ENCODE measurements at places on chromosomes 16 and 17.

- DNase-seq = peak; percentile 32
Observed at GRCh38 chr16:8831871-8832716, 34.5 kb downstream of the PMM2 start.

DNA sequence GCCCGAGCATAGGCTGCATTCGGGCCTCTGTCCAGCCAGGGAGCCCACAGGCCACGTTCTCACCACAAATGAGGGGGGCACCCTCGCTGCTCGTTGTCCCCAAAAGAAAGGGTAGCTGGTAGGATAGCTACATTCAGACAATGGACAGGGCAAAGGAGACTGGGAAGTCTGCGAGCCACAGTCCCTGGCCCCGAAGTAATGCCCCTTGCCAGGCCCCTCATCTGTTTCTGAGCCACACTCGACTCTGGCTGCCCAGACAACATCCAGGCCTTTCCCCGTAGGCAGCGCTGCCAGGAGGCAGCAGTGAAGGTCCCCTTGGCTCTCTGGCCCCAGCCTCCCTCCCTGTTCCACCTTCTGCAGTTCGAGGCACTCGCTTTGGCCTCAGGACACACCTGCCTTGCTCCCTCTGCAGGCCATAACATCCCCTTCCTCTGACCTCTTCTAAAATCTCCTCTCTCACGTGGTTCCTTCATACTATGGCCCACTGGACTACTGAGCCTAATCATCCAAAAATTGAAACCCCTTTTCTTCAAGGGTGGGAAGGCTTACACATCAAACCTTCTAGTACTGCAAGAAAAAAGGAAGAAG lies 12.2 kb downstream of the AIPL1 start:
- DNase-seq = no peak

DNA sequence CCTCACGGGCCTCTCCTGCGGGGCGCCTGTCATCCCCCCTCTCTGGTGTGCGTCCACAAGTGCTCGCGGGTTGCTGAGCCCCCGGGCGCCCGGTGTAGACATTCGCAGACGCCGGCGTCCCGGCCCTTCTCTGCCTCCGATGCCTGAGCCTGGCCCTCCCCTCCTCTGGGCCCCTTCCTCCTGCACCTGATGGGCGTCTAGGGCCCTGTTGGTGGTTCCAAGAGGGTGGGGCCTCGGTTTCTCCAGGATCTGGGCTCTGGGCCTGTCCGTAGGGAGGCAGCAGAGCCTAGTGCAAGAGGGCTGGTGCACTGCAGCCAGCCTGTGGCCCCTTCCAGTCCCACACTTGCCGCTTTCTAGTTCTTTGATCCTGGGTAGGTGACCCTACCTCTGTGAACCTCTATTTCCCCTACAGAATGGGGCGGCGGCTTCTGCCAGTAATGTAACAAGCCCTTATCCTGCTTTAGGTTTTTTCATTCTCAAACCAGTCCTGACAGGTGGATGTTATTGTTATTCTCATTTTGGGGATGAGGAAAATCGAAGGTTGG lies 623 bp downstream of the E4F1 start:
- DNase-seq = no peak

DNA sequence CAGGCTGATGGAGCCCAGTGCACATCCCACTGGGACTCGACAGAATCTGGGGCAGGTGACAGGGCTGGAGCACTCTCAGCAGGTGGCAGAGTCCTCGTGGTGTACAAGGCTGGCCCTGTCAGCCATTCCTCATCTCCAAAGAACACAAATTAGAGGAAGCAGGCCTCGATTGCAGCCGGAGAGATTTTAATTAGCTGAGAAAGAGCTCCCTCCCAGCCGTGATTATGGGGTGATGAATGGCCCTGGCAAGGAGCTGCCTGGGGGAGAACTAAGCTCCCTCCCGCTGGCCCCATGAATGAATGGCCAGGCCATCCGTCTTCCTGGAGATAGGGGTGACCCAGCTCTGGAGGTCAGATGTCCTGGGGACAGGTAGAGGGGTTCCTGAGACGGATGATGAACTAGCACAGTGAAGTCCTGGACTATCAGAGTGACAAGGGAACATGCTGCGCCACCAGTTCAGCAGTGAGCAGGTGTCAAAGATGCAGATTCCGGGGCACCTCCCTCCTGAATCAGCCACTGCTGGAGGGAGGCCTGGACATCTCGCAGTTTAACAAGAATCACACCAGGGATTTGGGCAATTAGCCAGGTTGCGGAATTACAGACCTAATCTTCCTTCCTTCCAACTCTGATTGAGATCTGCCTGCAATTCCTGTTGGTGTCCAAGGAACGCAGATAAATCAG lies 35.5 kb downstream of the PIMREG start:
- no peak for DNase-seq

DNA sequence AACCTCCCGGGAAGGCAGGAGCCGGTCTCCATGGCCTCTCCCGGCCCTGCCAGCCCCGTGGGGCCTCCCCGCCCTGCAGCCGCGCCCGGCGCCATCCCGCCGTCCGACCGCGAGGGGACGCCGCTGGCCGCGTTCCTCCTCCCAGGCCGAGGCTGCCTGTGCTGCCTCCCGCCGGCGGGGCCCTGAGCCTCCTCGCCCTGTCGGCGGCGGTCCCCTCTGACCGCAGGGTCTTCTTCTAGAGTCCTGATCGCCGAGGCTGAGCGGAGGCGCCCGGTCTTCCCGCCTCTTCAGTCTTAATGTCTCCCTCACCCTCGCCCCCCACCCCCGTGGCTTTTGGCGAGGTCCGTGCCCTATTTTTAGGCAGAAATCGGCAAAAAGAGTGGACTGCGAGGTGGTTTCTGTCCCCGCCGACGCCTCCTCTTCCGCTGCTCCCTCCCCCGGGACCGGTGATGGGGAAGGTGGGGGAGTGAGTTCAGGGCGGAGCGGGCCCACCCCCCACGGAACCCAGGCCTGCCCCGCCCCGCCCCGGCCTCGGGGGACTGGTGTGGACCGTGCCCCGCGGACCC lies 794 bp upstream of the CPNE7 start:
- no peak for DNase-seq

DNA sequence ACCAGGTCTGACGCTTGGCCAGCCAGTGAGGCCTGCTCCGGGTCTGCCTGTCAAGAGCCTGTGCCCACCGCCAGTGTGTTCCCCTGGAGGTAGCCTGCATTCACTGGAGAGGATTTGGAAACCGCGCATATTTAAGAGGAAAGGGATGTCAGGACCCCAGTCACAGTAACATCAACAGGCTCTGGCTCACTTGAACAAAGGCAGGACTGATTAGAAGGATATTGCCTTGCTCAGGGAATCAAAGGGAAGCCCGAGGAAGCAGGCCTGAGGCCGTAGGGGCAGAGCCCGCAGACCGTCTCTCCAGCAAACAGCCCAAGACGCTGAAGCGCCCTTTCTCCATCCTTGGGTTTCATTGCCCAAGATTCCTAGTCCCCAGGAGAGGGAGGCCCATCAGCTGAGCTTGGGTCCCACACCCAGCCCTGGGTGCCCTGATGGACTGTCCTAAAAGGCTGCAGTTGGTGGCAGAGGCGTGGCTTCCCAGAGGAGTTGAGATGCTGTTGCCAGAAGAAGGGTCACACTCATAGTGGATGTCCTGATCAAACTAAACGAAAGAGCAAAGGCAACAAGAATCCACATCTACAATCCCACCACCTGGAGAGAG lies 23.2 kb downstream of the NT5M start:
- no peak for DNase-seq

GRCh38 chr16:20763461-20764232 lies at the start of gene ACSM3:
Gene ACSM3 (plus strand): TSS chr16:20764014. CDS start chr16:20770035, 6,021 bp downstream.
- peak; percentile 5 for DNase-seq

- DNase-seq = no peak
Observed at GRCh38 chr16:66131895-66132294, 234.6 kb upstream of the CDH5 start.

DNA sequence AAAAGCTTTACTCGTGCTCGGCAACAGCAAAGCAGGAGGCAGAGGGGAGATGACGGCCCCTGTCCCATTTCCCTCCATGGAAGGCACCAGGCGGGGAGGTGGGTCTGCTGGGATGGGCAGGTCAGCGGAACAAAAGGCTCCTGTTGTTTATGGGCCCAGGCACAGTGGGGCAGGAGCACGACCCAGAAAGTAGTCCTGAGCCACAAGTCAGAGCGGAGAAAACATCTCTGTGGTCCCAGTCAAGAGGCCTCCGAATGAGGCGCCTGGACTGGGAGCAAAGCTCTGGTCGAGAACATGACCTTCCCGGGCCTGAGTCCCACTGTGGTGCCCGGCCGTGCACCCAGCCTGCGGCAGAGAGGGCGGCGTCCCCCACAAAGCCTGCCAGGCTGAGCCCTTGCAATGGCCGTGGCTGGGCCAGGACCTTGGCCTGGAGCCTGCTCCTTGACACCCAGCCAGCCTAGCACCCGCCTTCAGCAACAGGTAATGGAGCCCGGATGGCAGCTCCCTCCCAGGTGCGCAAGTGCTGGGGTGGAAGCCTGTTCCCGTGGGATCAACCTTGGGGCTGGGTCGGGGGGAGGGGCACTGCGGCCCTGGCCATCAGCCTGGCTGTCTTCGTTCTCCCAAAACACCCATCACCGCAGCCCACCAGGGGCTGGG lies 3.6 kb downstream of the RFNG start:
- no peak for DNase-seq

- peak; percentile 73 for DNase-seq
Observed at GRCh38 chr17:35930211-35931065, at the start of gene RDM1. Gene RDM1 (minus strand): TSS chr17:35930773. CDS start chr17:35930727, 46 bp downstream.

GRCh38 chr17:37294888-37295287 lies 80.9 kb upstream of the C17orf78 start:
- no peak for DNase-seq

DNA sequence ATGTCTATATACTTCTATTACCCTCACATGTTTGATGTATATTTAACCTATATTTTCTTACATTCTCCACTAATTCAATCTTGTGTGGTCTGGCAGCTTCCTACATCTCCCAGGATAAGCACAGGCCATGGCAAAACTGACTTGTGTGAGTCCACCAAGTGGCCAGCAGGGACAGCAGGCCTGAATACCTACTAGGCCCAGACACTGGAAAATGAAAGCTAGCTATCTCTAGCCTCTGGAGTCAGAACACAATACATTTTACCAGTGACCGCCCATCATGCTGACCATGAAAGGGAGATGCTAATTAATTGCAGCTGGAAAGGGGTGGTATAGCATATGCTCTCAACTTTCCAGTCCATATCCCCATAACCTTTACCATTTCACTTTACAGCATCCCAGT lies 132.3 kb downstream of the PCTP start:
- no peak for DNase-seq

DNA sequence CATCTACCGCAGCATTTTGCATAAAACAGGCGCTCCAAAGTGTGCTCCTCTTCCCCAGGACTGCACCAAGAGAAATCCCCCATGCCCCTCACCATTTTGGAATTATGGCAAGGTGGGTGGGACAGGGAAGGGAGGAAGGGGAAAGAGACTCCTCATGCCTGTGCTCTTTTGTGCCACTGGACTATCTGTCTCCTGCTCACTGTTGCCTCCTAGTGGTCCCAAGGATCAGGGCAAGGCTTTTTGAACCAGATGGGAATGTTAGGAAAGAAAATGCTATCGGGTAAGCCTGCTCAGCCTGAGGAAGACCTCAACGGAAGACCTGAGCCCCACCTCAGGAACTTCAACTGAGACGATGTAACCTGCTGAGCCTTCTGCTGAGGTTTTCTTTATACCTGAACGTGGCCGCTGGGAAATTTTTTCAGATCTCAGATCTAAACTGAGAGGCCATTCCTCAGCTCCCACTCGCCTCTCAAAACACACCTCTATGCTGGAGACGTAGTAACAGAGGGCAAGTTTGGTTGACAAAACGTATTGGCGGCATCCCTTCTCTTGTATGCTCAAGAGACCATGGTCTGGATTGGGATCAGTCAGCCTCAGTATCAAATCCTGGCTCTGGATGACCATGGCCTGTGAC lies 58.3 kb downstream of the SPACA3 start:
- DNase-seq = peak; percentile 65

Data from neuronal stem cell (in vitro differentiated cells).